ENCODE measurements at places on chromosomes 3 and 15.

- DNase-seq, result no peak
Measured at GRCh38 chr3:114877378-114878113, 269.5 kb downstream of the ZBTB20 start.

GRCh38 chr15:36498916-36499315 is 80.5 kb upstream of the CDIN1 start:
- no peak for DNase-seq

DNA sequence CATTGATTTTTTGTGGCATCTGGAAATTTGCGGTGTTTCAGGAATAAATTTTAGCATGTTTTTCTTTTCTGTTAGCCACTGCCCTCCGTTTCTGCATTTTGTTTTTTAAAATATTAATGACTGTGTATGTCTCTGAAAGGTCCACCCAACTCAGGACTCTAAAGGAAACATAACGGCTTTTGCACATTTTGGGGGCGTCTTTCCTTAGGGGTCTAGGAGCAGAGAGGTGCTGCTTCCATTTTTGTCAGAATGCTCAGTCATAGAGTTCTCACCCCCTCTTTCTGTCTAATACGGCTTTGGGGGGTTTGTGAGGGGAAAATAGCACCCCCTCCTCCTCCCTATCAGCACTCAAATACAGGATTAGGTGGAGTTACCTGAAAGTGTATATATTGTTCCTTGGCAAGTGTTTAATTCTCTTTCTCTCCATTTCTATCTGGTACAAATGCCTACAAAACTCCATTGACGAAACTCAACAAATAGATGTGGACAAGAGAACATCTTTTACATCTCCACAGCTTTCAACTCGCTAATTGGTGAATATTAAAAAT is 219.4 kb downstream of the MEIS2 start:
- no peak for DNase-seq

DNA sequence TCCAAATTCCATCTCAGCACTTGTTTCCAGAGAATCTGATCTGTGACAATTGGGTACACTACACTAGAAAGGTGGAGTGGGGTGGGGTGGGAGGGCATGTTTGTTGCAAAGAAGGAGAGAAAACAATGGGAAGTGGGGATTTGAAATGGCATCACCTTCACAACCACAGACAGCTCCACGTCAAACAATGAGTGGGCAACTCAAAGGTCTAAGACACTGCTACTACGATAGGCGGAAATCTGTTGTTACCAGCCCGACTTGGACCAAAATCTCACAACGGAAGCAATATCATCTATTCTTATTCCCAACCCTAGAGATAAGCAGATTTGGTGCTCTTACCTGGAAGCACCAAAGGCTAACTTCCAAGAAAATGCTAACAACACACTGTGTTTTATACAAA is 3.3 kb downstream of the CYP19A1 start:
- DNase-seq, result no peak

- no peak for DNase-seq
Measured at GRCh38 chr3:186566772-186567071, 417 bp downstream of the TBCCD1 start.

GRCh38 chr3:56795097-56795828 is 6.5 kb downstream of the ARHGEF3 start:
- no peak for DNase-seq

DNA sequence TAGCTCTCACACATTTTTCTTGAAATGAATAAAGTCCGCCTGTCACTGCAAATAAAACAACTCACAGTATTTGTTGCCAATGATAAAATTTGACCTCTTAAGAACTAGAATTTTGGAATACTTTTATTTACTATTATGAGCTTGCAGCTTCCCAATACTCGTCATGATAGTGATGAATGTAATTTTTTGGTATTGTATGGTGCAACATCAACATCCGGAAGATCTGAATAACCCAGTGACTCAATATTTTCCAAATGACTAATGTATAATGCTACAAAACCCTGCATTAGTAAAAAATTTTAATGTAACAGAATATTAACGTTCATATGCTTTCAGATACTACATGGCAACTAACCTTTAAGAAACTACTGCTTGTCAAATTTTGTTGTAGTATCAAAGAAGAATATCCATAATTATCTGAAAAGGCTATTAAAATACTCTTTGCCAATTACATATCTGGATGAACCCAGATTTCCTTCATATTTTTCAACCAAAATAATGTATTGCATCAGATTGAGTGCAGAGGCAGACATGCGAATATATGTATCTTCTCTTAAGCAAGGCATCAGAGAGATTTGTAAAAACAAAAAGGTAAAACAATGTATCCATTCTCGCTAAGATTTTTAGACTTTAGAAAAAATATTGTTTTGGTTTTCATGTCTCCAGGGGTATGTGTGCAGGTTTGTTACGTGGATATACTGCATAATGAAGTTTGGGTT is 95.3 kb downstream of the IGF2BP2 start:
- no peak for DNase-seq

- peak; percentile 39 for DNase-seq
Measured at GRCh38 chr3:63364910-63365309, 86.8 kb downstream of the SYNPR start.

DNA sequence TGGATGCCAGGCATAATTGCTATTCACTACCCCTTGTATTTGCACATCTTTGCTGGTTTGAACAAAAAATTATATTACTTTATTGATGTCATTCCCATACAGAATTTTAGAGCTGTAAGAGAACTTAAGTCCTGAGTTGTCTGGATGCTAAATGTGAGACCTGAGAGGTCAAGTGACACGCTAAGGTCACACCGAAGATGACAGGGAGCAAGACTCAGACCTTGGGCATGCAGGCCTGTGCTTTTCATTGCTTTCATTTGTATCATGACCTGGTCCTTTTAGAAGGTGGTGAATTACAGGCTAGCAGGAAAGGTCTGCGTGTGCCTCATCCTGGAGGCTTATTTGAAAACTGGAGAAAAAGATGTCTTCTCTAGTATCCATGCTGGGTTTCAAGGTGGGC is 312.0 kb upstream of the RASGRP1 start:
- no peak for DNase-seq

DNA sequence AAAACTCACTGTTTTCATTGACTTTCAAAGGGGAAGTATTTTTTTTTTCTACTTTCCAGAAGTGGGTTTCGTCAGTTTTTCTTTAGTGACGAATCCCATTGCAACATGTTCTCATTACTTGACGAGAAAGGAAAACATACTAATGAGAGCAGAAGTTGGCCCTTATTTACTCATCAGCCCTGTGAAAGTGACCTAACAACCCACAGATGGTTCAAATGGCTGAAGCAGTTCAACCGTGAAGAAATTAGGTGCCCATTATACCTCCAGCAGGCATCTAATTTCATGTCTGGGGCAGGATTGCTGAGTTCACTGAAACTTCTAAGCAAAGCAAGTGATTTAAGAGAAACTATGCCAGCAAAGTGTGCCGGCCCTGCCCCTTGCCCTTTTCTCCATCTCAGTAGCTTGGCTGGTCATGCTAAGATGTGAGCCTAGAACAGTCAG is 9.0 kb downstream of the AQP9 start:
- DNase-seq, result no peak

DNA sequence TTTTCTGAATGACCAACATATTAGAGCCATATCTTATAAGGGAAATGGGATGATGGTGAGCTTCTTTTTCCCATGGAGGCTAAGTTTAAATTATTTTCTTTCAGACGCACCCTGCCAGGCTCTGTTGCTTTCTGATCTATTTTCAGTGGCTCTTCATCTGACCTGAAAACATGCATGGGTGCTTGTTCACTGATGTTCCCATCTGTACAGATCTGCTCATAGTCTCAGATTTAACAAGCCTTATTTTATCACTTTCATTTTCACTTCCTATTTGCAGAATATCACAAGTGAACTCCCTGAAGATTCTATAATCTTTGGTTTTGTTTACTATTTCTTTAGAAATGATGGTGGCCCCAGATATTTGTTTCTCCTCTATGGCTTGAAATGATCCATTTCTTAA is 31.1 kb upstream of the SUCLG2 start:
- DNase-seq, result no peak

DNA sequence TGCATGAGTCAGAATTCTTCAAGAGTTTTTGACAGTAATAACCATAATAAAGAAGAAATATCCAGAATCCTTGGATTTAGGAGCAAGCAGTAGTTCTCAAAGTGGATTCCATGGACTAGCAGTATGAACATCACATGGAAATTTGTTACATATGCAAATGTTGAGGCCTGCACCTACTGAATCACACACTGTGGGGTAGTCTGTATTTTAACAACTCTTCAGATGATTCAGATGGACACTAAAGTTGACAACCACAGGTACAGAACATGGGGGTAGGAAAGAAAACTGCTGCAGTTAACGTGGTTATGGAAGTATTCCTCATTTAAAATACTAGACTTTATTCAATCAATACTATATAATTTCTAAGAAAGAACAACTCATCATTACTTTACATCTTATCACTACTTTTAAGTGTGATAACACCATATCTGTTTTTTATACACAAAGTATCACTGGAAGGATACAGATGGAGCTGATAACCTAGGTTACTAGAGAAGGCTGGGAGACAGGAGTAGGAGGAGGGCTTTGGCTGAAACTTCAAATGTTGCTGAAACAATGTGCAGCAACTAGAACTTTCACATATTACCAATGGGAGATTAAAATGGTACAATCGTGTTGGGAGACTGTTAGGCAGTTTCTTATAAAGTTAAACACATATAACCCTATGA is 11.7 kb downstream of the NEDD4 start:
- DNase-seq, result no peak

DNA sequence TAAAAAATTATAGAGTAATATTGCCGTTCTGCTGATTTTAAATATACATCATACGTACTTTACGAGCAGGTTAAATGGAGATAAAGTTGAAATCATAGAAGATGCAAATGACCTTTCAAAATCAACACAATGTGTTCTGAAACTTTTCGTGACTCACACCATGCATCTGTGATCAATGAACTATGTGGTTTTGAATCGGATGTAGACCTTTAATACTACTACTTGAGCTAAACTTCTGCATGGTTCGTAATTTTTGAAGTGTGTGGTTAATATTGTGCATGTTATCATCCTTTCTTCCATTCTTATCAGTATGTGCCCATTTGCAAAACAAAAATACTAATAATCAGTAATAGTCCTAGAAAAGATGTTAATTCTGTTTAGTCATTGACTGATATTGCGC is 58.9 kb downstream of the GASK1A start:
- DNase-seq, result no peak

- no peak for DNase-seq
Measured at GRCh38 chr15:41895491-41895890, 1.6 kb upstream of the SPTBN5 start.

DNA sequence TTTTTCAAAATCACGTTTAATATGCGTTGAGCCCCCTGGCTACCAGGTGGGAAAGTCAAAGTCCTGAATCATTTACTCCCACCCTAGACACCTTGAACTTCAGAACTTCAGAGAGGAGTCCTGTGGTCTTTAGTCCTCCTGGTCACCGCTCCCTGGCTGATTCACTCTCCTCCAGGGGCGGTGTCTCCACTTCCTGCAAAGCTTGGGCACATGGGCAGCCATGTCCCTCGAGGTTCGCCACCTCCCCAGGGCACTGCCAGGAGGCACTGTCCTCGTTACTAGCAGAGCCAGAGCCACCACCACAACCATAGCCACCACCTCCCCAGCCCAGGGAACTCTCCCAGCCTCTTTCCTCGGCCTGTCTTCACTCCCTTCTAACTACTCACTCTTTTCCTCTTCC is 31.0 kb downstream of the LOXL1 start:
- no peak for DNase-seq

DNA sequence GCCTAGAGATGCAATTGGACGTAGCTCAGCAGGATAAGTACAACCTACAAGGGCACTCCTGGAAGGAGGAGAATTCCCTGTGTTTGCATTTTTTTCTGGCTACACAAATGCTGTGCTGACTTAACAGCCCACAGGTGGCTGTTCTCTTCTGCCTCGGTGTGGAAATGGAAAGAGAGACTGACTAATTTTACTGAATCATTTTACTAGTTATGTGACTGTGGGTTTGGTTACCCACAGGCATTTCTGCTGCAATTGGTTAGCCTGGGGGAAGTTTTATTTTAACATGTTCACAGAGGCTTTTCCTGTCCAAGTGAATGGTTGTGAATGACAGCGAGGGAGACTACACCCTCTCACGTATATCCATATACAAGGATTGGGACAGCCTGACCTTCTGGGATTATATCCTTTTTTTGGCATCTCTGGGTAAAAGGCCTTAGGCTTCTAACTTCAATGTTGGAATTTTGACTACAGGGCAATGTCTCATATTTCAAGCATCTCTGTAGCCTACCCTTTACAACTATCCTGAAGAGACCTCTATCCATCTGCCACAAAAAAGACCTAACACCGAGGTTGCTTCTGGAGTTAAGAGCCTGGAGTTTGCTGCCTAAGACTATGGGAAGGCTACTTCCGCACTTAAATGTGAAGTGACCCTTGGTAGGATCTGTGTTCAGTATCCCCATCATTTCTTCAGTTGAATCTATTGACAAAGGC is 67.2 kb upstream of the TP63 start:
- no peak for DNase-seq

- no peak for DNase-seq
Measured at GRCh38 chr3:49255718-49256511, 21.1 kb downstream of the C3orf62 start.

GRCh38 chr15:83919319-83919830 is 265.5 kb downstream of the ADAMTSL3 start:
- no peak for DNase-seq

- peak; percentile 66 for DNase-seq
Measured at GRCh38 chr15:41558400-41559238, at the start of gene TYRO3. TYRO3 (plus strand) TSS chr15:41559212; CDS start chr15:41559258, 46 bp downstream.

GRCh38 chr3:159734681-159735080 is 254.0 kb upstream of the IL12A start:
- no peak for DNase-seq

GRCh38 chr3:116191409-116191808 is 253.9 kb downstream of the LSAMP start:
- no peak for DNase-seq

GRCh38 chr3:112967828-112968227 is 7.1 kb downstream of the CD200R1 start:
- DNase-seq, result no peak

DNA sequence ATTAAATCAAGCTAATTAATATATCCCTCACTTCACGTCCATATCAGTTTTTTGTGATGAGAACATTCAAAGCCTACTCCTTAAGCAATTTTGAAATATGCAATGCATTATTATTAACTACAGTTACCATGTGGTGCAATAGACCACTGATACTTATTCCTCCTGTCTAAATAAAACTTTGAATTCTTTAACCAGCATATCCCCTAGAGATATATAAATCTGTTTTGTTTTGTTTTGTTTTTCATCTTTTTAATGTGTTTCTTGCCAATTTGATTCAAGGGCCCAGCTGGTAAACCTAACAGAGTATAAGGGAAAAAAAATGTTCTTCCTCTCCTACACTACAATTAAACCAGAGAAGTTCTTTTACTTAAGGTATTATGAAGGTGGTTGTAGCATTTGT is 524.2 kb downstream of the NAALADL2 start:
- DNase-seq, result no peak

- no peak for DNase-seq
Measured at GRCh38 chr3:66241466-66241865, 20.7 kb downstream of the SLC25A26 start.

DNA sequence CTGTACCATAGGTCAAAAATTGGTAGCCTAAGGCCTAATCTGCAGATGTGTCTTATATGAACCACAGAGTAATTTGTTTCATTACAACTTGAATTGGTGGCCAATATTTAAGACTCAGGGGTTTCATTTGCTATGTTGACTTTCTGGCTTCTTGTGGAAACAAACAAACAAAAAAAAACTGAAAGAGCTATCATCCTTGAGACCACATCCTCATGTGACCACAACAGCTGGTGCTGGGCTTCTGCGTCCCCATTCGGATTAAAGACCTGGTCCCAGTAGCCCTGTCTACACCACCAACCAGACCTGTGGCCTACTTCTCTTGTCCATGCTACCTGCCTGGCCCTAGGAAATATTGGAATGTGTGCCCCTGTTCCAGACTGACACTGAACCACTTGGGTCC is 61.7 kb downstream of the STRIT1 start:
- no peak for DNase-seq
